ENCODE measurements at places on chromosomes 7 and 10. TPM values are rescaled to one million over a fixed set of nuclear protein-coding genes. Genes with fewer than 3 reads are reported as not detected.

The LYZL2 gene
- not detected for total RNA-seq

The IL2RA gene
- not detected for total RNA-seq

The CLEC2L gene
- not detected for total RNA-seq

The PLEKHS1 gene
- total RNA-seq, result not detected

The ENO4 gene
- total RNA-seq, result 0.19 TPM

The SLC13A4 gene
- not detected for total RNA-seq

The DNMBP gene
- 12.8 TPM for total RNA-seq

The ADAM12 gene
- 15.5 TPM for total RNA-seq

The ZNF487 gene
- 3.1 TPM for total RNA-seq

The IRF5 gene
- total RNA-seq, result 0.26 TPM

The CYP2C8 gene
- total RNA-seq, result not detected

The PILRA gene
- 0.51 TPM for total RNA-seq

The INSIG1 gene
- total RNA-seq, result 655 TPM

The CLCN1 gene
- not detected for total RNA-seq

The EXOC6 gene
- 40.7 TPM for total RNA-seq

The MYOZ1 gene
- 4.7 TPM for total RNA-seq

The ATG9B gene
- total RNA-seq, result 0.11 TPM

The AKR1C8 gene
- total RNA-seq, result not detected

The PNLIPRP1 gene
- total RNA-seq, result not detected

The ASIC3 gene
- 5.5 TPM for total RNA-seq

The ZPBP gene
- total RNA-seq, result not detected

The PKD2L1 gene
- 0.13 TPM for total RNA-seq

The GIMAP4 gene
- not detected for total RNA-seq

The ZNF239 gene
- total RNA-seq, result 1.7 TPM

The CTBP2 gene
- 27.7 TPM for total RNA-seq

The GPR146 gene
- 2.2 TPM for total RNA-seq

The CRPPA gene
- 13.1 TPM for total RNA-seq

The CLDN4 gene
- total RNA-seq, result not detected

The KCNMA1 gene
- total RNA-seq, result 15.3 TPM

The RHEB gene
- total RNA-seq, result 114 TPM

The LIPK gene
- total RNA-seq, result not detected

The SEMA3D gene
- 0.36 TPM for total RNA-seq

The NRP1 gene
- total RNA-seq, result 37.3 TPM

The PLXNA4 gene
- 0.05 TPM for total RNA-seq

The DLX5 gene
- not detected for total RNA-seq

The CAV1 gene
- total RNA-seq, result 259 TPM

The VWDE gene
- not detected for total RNA-seq

The EIF5AL1 gene
- total RNA-seq, result 0.31 TPM

The KLHDC10 gene
- 39.4 TPM for total RNA-seq
